ENCODE measurements at places on chromosomes 1 and 21.

GRCh38 chr1:100134872-100135271 is 1.9 kb downstream of the TRMT13 start:
- DNase-seq: no peak

DNA sequence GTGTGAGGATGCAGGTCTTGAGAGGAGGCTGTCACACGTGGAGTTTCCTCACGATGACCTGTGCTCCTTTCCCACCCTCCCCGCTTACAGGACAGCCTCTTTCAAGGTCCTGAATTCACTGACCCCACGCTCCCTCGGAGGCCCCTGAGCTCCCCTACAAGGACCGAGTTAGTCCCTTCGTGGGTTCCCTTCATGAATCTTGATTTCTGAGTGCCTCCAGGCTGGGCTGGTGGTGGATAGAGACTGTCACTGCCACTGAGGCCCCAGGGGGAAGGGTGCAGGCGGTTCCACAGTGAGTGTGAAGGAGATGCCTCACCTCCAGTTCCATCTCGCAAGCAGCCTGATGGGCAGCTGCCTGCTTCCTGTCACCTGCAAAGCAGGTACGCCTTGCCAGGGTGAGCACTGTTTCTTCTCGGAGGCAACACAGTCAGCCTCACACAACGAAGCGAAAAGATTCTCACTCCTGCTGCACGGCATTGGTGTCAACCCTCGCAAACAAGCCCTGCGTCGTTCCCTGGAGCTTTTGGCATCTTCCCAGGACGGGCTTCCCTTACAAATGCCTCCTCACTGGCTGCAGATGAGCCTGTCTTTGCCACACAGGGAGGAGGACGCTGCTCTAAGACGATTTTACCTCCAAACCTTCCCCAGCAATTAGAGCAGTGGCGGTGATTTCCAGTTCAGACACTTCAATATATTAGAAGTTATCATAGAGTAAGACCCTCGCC is 26.7 kb upstream of the PCP4 start:
- no peak for DNase-seq

- no peak for DNase-seq
These were observed 109.2 kb downstream of the TTLL7 start for GRCh38 chr1:83889707-83890106.

DNA sequence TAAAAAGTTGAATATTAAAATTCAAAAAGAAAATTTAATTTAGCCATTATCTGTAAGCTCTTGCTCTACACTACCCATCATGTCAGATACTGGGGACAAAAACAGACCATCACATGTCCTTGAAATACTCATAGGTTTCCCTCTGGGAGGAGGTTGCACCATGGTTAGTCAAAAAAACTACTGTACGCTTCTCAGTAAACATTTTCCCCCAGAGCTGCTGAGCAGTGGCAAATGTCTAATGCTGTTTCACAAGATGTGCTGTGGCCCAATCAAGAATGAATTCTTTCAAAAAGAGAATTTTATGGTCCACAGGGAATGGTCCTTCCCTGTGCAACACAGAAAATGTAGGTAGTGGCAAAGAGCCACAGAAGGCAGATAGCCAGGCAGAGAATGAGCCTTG is 6.1 kb downstream of the SLC25A24 start:
- DNase-seq: no peak

- no peak for DNase-seq
These were observed 54.6 kb upstream of the MORC3 start for GRCh38 chr21:36265431-36265830.

GRCh38 chr1:10388387-10388715 is 10.5 kb upstream of the PGD start:
- no peak for DNase-seq
